ENCODE measurements at places on chromosomes 3 and 15.

GRCh38 chr15:29401644-29402043, 132.0 kb upstream of the NSMCE3 start:
- DNase-seq, result no peak

DNA sequence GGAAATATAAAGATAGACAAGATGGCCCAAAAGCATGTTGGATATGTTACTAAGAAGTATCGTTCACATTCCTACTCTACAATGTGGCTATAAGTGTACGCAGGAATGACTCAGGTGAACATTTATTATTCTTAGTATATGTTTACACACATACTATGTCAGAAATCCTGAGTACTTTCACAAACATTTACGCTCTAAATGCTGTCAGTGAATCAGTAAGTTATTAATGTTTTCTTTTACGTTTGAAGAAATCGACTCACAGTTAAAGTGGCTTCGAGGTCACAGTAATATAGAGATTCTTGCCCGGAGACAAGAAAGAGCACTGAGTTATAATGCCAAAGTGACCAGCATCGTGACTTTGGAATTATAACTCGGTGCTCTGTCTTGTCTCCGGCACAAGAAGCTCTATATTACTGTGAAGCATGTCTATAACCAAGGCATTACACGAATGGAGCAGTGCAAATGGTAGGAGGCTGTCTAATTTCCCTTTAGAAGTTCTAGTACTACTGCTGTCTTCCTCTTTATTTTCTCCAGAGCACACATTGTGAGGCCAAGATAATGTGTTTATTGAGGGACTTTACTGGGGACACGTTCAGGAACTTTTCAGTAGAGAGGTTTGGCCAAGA, 61.8 kb upstream of the P3H2 start:
- peak; percentile 88 for DNase-seq

GRCh38 chr15:70526221-70526973, 237.0 kb downstream of the UACA start:
- peak; percentile 90 for DNase-seq

GRCh38 chr3:23913873-23914743, 2.7 kb downstream of the NKIRAS1 start:
- no peak for DNase-seq

- DNase-seq, result peak; percentile 69
Measured at GRCh38 chr3:30112902-30113484, 493.4 kb upstream of the TGFBR2 start.

DNA sequence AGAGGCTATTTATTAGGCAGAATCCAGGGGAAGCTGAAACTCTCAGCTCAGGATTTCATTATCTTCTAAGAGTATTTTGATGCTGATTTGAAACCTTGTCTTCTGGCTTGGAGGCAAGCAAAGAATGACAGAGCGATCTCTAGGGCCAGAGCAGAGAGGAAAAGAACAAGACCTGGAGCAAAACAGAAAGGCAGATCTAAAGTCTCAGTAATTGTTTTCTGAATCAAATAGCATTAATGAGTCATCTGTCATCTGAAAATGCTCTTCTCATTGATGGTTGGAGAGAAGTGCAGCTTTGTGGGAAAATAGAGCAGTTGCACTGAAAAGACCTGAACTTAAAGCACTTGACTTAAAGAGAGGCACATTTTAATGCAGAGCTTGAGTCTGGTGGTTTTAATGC, 385.9 kb downstream of the RAP2B start:
- DNase-seq, result no peak

DNA sequence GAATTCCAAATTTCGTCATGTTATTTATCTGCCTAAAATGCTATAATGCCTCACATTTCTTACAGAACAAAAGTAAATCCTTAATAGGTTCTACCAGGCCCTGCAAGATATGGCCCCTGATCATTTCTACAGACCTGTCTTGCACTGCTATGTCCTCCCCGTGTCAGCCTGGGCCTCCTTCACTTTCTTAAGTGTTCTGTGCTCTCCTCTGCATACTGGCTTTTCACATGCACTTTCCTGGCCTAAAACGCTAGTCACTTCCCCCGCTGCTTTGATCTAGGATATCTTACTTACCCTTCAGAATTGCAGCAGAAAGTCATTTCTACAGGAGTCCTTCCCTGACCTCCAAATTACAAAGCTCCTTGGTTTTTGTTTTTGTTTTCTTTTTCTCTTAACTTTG, 551.3 kb downstream of the NSUN3 start:
- DNase-seq, result no peak

- no peak for DNase-seq
Measured at GRCh38 chr15:34655326-34655725, 71.9 kb upstream of the GOLGA8B start.

GRCh38 chr3:195751560-195751959, 30.8 kb downstream of the MUC20 start:
- DNase-seq, result no peak

DNA sequence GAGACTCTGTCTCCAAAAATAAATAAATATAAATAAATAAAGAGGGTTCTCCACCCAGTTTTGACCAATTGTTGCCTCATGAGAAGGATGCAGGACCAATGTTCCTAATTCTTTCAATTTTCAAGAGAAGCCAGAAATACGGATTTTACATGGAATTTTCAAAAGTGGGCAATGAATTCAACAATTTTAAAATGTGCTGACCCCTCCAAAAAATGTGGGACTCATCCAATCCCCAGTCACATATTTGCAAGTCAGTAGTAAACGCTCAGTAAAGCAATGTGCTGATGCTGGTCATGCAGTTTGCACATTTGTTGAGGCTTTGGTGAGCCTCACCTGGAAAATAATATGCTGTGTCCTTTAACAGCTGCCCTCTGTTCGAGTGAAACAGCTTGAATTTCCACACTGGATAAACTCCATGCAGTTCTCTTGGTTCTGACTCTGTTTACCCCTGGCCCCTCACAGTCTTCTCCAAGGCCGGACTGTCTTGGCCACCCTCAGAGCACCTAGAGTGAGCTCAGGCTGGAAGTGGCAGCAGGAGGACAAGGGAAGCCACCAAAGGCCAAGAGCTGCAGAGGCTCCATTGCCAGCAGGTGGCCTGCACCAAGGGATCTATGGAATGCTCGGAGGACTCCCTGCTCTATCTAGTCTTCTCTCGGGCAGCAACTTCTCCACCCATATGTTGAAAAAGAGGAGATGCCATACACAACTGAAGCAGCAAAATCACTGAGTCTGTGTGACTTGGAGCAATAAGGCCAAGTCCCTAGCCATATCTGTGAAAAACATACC, 246.8 kb downstream of the UACA start:
- DNase-seq, result no peak

DNA sequence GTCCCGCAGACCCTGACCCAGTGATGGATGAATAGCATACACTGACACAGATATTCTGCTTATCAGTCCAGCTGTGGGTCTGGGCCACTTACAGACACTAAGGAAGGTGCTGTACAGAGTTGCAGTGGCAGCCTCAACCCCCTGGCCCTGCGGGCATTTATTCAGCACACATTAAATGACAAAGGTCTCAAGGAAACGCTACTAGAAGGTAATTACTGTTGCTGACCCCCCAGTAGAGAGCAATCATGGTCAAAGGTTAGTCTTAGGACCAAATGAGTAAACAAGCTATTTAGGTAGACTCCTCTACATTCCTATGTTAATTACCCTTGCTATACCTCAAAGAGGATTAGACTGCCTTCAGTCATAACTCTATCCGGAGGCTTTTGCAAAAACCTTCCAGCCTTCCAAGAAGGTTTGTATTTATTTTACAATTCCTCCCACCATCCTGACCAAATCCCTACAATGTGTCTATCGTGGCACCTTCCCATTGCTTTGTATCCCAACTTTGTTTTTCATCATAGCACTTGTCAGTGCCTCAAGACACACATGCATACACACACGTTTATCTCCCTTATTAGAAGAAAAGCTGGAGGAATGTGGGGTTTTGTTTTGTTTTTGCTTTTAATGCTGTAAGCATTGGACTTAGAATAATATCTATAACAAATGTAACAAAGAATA, 227.9 kb downstream of the PYDC2 start:
- no peak for DNase-seq

DNA sequence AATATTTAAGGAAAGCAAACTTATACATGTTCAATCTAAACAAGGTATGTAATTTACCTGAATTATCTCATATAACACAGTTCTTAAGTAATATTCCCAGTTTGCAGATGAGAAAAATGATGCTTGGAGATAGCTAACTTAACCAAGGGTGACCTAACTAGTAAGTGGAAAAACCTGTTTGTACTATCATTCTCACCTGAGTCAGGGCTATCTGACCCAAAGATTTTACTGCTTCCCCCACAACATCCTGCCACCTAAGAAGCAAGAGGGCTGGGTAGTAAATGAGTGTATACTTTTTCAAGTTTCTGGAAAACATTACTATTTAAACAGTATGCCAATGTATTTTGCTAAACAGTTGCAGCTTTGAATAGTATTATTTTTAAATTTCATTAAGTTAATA, 10.6 kb downstream of the TP63 start:
- no peak for DNase-seq

DNA sequence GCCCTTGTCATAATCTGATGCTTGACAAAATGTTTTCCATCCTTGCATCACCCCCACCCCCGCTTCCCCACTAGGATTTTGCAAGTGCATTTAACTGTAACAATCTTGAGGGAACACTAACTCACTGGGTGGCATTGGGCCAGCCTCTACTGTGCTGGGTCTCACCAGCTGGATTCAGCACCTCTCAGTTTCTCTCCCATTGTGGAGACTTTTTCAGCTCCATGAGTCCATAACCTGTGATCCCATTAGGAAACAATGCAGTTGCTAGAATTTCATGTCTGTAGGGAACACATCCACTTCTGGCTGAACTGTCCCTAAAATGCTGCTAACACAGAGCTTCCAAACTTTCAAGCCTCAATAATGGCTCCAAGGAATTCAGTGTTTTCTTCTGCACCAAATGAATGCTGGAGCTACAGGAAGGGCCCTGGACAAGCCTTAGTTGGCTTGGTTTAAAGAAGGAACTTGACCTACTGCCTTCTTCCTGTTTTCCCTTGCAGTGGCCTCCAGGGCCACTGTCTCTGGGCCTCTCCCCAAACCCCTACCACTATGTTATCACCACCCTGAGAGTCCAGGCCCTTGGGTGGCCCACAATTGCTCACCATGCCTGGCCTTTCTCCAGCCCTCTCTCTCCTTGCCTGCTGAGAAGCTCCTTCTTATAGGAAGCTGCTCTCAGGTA, 15.6 kb downstream of the CYP19A1 start:
- DNase-seq, result no peak

- DNase-seq, result peak; percentile 58
Measured at GRCh38 chr3:129398803-129399144, 29.7 kb downstream of the EFCAB12 start.

- DNase-seq, result no peak
Measured at GRCh38 chr3:39090922-39091321, 16.5 kb downstream of the GORASP1 start.

DNA sequence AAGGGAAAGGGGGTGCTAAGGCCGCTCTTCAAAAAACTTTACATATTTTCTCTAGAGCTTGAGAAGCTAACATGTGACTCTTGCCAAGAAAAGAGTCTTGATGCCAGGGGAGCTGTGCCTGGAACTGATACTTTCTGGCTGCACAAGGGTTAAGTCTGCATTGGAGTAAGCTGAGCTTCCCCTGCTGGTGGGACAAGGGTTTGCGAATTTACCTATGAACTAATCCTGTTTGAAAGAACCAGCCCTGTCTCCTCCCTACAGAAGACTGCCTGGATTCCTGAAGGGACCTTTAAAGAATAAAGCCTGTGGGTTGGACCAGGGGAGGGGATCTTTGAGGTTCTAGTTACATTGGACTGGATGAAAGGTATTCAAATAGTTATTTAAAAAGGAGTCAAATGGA, 58.3 kb upstream of the EPHA3 start:
- DNase-seq, result peak; percentile 14

DNA sequence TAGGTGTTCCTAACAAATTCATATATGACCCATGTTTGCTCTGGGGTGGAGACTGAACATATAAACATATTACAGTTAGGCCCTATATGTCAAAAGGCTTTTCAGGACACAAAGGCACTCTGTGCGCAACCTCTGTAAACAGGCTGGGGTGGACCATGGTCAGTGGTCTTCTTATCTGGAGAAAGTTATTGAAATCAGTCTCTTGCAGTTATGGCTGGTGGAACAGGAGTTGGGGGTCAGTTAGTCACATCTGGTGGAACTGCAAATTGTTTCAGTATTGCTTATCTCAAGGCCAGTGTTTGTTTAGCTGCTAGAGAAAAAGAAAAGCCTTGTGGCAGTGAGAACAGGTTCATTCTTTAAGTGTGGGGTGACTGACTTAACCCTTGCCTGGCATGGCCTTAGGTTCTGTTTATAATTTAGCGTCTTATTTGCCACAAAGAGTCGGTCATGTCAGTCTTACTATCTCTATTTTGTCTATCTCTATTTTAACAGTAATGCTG, 5.9 kb upstream of the GP9 start:
- DNase-seq, result no peak

DNA sequence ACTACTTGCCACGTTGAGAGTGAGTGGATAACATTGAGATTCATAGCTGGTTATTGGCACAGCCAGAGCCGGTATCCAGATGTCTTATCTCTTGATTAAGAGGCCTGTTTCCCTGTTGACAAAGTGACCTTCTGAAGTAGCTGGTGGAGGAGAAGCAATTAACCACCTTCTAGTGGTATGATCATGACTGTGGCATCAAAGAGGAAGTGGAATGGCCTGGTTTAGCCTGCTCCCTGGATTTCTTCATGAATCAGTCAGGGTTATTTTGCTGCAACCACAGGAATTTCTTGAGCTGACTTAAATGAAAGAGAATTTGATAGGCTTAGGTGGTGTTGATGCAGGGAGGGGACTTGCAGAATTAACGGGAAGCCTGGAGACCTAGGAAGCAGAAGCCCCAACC, 398.3 kb downstream of the MFSD1 start:
- DNase-seq, result peak; percentile 94

GRCh38 chr3:66394753-66395249, 106.0 kb downstream of the LRIG1 start:
- DNase-seq, result no peak

DNA sequence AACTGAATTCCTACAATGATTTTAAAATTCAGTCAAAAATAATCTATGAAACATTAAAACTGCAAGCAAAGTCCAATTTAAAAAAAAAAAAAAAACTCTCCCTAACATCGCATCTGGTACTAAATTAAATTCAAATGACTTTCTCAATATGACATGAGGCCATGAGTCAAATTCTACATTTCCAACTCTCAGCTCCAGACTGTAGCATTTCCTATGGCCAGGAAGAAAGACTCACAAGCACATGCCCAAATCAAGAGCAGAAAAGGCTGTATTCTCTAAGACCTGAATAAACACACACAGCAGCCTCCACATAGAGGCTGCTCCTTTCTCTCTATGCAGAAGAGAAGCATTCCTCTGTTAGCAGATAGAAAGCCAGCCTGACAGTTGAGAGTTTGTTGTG, 729.2 kb downstream of the ROBO1 start:
- no peak for DNase-seq

- DNase-seq, result peak; percentile 69
Measured at GRCh38 chr15:52677593-52678467, 1.4 kb downstream of the ATOSA start.

- peak; percentile 10 for DNase-seq
Measured at GRCh38 chr15:42155546-42156242, 742 bp downstream of the PLA2G4F start.

DNA sequence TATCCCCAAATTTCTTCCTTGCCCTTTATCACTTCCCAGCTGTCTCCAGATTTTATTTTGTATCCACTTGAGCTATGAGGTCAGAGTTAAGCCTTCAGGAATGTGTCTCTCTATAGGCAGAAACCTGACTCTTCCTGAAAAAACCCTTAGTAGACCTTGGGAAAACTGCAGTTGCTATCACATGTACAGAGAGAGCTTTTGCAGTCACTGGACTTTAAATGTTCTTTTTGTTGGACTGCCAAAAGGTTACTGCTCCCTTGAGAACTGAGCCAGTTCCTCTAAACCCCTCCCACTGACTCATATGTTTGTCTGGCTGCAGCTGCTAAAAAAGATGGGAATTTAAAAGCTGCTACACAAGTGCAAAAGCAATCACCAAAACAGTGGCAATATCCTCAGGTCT, 169.1 kb upstream of the CCDC54 start:
- peak; percentile 89 for DNase-seq

Data from ELR (cell line).